ENCODE measurements at places on chromosomes 12 and 14.
A peak's percentile ranks its signal among the peaks of the same experiment; 100 is the strongest.

DNA sequence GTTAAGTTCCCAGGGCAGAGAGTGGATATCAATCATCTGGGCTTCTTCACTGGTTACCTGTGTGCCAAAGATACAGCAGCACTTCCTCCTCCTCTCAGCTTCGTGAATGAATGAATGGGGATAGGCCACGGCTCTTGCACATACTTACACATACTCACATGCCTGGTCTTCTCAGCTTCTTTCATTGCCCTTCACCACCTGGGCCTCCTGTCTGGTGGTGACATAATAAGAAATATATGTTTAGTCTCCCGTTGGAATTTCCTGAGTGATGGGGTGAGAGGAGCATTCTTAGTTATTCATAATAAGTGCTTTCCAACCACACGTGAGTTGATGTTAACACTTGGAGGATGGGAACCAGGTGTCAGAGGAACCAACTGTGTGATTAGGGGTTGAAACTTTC is 268.1 kb upstream of the RMST start:
- no peak for DNase-seq

- DNase-seq, result no peak
These were observed 1.7 kb upstream of the STRN3 start for GRCh38 chr14:31027847-31028246.

DNA sequence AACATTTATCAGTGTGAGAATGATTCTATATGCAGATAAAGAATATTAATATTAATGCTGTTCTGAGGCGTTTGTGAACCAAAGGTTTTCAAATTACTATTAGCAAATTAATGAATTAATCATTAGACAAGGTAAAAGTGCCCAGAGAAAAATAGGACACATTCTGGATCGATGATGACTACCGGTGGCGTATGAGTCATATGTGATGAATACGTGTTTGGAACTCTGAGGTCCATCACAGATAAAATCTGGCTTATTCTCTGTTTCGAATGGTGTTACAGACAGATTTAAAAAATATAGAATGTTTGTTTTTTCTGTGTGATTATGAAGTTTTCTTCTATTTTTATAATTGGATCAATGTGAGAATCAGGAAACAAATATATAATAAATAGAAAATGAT is 79.2 kb upstream of the RTL1 start:
- no peak for DNase-seq

DNA sequence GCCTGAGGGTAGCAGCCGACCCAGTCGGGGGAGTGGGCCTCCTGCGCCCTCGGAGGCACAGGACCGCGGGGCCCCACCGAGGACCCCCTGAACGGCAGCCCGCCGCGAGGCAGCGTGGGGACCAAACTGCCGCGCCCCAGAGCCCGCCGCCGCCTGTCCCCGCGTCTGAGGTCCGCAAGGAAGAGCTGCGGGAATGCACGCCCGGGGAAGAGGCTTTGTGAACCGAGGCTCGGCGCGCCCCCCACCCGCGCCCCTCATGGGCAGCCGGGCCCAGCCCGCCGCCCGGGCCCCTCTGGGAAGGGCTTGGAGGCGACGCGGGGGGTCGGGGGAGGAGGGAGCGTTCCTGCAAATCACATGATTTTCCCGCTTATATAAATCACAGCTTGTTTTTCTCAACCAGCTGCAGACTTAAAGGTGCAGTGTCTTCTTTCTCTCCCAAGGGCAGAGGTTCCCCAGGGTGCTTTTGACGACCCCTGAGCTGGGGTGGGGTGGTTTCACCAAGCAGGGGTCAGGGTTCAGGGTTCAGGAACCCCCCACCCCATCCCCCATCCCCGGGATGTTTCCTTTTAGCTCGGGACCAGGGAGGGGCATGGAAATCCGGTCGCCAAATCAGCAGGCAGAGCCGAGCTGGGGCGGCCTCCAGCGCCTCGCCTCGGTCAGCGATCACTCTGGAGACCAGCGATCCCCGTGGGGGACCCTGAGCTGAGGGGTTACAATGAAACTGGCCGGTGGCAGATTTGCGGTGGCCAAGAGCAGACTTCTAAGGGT is 44.7 kb upstream of the ATP23 start:
- DNase-seq, result no peak

DNA sequence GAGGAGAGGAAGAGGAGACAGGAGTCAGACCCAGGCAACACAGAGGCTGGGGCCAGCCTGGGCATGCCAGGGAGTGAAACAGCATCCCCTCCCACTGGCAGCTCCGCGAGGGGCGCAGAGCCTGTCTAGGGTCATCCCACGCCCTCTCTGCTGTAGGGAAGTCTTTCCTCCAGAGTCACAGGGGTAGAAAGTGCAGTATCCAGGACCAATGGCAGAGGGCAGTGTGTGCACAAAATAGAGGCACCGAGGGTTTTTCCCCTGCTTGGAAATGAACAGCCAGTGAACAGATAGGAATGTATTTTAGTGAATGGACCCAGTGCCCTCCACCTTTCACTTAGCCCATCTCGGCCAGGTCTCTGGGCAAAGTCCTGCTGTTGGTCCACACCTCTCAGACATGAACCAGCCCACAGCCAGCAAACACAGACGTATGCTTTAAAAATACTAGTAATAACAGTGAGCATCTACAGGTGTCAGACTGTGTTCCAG is 9.4 kb upstream of the KRT74 start:
- peak; percentile 40 for DNase-seq
